Anterior cingulate cortex (tissue), 58 donors: ENCODE measurements at places on chromosomes 16 and 17.

DNA sequence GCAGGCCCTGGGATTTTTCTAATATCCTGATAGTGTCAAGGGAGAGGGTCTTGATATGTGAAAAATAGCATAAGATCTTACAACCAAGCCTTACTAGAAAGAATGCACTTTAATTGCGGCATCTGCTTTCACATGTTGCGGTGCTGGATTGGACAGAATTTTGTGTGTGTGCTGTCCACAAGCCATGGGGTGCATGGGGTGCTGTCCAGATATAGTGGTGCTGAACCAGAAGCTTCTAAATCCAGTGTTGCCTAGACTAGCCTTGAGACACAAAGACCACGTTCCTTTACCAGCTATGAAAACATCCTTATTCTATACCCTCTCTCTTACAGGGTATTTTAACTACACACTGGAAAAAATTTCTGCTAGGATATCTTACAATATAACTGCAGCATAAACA lies 244.0 kb downstream of the TMEM114 start:
- no peak for DNase-seq

DNA sequence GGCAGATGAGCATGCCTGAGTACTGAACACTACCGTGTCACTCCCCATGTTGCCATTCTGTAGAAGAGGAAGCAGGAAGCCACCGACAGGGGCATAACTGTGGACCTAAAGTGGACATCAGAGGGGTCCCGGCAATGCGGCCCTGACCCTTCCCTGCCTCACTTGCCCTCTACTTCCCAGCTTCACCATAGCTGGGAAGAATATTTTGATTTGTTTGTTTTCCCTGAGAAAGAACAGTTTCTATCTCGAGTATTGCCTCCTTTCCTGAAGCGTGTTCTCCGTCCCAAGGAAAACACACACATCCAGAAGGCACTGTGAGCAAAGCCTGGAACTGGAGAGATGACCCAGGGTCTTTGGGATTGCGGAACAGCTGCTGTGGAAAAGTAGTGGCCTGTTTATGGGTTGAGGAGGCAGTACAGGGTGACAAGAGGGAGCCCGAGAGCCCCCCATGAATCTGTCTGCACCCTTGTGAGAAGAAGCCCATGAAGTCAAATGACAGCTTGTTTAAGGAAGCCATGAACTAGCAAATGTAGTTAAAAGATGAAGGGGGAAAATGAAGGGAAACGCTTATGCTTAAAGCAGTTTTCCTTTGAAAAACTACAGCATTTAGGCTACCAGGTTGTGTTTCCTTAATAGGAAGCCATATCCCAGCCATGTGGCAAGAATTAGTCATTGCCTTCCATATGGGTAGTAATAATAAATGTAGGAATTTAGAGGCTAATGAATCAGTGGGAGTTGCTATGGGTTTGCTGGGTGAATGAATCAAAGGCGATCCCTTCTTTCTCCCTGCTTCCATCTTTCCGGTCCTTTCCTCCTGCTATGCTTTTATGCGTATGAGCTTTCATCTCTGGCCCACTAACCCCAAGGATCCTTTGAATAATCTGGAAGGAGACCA lies 90.0 kb upstream of the TBX2 start:
- no peak for DNase-seq

- DNase-seq: no peak
Observed at GRCh38 chr16:72173997-72174396, 2.0 kb upstream of the PMFBP1 start.

- DNase-seq: no peak
Observed at GRCh38 chr17:72822358-72823023, 270.0 kb downstream of the SLC39A11 start.

- no peak for DNase-seq
Observed at GRCh38 chr17:49459401-49459984, 35.6 kb upstream of the NGFR start.

DNA sequence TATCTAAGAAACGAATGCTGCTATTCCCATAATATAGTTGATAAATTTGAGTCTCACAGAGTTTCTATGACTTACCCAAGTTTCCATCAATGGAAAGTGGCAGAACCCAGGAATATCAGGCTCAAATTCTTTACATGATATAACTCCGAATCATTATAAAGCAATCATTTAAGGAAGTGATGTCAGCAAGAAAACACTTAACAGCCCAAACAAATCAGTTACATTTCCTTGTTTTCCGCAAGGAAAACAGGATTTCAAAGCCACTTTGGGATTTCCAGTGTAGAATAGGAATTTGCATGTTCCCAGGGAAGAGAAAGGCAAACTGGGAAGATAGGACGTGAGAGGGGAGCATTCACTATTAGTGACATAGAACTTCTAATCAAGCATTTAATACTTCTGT lies 311.4 kb upstream of the GOT2 start:
- no peak for DNase-seq

DNA sequence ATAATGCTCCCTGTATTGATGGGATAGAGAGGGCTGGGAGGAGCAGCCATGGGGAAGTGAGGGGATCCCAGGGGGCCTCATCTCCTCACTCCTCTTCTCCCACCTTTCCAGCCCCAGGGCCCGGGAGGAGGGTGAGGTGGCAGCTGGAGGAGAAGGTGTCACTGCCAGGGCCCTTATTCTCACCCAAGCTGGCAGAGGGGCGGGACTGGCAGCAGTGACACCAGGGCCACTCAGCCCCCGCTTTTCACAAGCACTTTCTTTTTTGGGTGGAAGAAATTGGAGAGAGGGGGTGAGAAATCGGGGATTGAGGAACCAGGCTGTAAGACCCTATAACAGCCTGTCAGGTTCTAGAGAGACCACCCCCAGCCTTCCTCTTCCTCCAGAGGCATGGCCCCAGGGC lies 2.4 kb upstream of the TBX21 start:
- DNase-seq: no peak

DNA sequence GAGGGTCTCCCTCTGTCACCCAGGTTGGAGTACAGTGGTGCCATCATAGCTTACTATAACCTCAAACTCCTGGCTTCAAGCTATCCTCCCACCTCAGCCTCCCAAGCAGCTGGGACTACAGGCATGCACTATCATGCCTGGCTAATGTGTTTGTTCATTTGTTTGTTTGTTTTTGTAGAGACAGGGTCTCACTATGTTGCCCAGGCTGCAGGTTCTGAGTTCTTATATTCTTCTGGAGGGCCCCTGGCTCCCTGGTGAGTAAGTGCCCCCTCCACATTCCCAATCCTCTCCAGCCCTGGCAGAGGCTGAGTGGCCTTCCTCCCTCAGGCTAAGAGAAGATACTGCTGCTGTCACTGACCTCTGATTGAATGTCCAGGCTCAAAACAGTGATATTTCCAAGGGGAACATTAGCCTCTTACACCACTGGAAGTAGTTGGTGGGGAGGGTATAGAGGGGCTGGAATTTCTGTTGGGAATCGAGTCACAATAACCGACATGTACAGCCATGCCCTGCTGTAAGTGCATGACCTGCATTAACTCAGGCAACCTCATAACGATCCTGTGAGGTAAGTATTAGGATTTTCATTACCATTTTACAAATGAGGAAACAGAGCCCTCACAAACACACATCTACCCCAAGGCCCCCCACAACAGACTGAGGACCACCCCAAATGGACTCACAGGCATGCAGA lies 2.7 kb upstream of the ETV4 start:
- no peak for DNase-seq

GRCh38 chr17:52148969-52149351 lies 9.6 kb downstream of the CA10 start:
- DNase-seq: no peak

DNA sequence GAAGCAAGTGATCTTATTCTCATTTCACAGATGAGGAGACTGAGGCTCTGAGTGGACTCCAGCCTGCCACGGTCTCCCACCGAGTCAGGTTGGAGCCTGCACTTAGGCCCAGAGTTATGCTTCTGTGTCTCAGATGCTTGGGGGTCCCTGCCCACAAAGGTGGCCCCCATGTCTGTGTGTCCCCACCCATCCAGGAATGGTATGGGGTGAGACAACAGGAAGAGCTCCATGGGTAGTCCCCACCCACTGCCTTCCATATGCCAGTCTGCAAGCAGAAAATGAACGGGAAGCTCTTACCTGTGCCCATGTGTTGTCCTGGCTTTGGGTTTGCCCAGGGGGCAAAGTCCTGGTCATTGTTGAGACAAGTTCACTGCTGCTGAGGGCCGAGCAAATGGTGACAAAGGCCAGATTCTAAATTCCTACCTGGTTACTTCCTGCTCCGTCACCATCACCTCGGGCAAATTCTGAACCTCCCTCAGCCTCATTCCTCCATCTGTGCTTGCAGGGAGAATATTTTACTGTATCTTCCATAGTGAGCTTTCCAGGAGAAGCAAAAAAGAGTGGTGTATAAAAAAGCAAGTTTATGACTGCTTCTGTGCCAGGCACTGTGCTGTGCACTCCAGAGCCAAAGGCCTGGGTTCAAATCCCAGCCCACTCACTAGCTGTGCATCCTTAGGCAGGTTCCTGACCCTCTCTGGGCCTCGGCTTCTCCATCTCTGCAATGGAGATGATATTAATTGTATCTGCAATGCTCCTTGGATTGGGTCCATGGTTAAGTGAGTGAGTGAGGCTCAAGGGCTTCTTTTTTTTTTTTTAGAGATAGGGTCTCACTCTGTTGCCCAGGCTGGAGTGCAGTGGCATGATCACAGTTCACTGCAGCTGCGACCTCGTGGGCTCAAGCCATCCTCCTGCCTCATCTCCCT lies 9.3 kb downstream of the IL4R start:
- no peak for DNase-seq

- no peak for DNase-seq
Observed at GRCh38 chr17:40099619-40100418, 570 bp downstream of the NR1D1 start.

DNA sequence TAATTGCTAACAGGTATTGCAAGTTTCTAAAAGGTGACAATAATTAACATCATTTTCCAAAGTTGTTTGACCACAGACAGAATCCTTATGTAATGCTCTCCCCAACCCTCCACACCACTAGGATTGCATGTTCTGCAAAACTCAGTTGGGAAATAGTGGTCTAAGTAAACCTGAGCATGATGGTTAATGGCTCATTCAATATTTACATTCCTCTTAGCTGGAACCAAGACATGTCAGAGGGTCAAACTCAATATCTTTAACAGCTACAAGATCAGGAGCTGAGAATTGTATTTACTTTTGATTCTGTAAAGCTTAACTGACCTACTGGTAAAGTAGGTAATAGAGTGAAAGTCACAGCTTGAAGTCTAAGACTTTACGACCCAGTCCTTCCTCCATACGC lies 10.2 kb downstream of the MFSD6L start:
- DNase-seq: no peak

GRCh38 chr16:67547423-67548264 lies 14.7 kb upstream of the CTCF start:
- DNase-seq: no peak

DNA sequence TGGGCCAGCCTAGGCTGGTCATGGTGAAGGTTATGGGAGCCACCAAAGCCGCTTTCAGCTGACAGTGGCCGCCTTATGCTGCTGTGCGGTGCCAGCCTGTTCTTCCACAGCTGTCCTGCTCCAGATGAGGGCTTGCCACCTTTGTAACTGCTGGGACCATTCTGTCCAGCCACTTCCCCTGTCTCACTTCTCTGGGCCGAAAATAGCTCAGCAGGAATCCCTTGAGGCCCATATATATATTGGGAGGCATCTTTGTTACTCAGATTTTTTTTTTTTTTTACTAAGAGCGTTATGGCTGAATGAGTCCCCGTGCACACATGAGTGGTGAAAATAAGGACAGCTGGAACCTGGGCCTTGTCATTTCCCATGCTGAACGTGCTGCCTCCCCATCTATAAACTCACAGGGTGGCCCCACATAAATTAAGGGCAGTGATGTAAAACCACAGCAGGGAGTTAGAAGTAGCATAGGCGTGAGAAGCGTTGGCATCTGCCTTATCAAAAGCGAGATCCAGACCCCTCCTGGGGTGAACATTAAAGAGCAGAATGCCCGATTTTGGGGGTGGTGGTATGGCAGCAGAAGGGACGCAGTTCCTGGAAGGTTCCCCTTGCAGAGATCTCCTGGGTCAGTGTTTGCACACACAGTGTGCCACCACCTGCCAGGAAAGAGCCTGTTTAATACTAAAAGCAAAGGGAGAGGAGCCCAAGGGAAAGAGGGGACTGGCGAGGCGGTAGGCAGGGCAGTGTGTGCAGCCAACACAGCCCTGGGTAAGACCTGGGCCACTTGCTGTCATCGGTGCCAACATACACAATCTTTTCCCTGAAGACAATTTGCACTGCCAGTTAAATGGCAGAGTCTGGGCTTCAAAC lies 57.8 kb downstream of the USP43 start:
- DNase-seq: no peak

- DNase-seq: no peak
Observed at GRCh38 chr17:73396431-73397277, 84.9 kb upstream of the CDC42EP4 start.

GRCh38 chr17:80991645-80992076 lies at the start of gene CHMP6:
Gene CHMP6, plus strand, starts transcription at chr17:80991841. Its CDS starts 78 bp downstream, at chr17:80991919.
- DNase-seq: peak; percentile 49

- DNase-seq: no peak
Observed at GRCh38 chr17:66331038-66331816, 28.8 kb downstream of the PRKCA start.

GRCh38 chr17:74089869-74090464 lies 113.5 kb upstream of the RPL38 start:
- DNase-seq: peak; percentile 40

GRCh38 chr16:2082983-2083364 lies 35.2 kb downstream of the TSC2 start:
- DNase-seq: no peak
